ENCODE measurements at places on chromosomes 5 and 9. TPM values are rescaled to one million over a fixed set of nuclear protein-coding genes. Genes with fewer than 3 reads are reported as not detected.
A peak's percentile ranks its signal among the peaks of the same experiment; 100 is the strongest.

- H3K27me3 ChIP-seq, result no peaks in the 10 kb centered on the region
- peak overlapping the region; percentile 86 for H3K27ac ChIP-seq
Observed at GRCh38 chr9:121075251-121076036, 689 bp downstream of the CNTRL start.

GRCh38 chr5:178507151-178507932 is 82.9 kb downstream of the COL23A1 start:
- no peak overlapping the region for H3K4me3 ChIP-seq
- H3K27me3 ChIP-seq, result peaks cover 40% of the 10 kb centered on the region
- no peak overlapping the region for H3K27ac ChIP-seq
- no peaks in the 10 kb centered on the region for H3K4me1 ChIP-seq

GRCh38 chr5:150305557-150305956 is 2.9 kb upstream of the ARSI start:
- no peak for DNase-seq
- no peak overlapping the region for H3K4me3 ChIP-seq
- H3K27me3 ChIP-seq, result no peaks in the 10 kb centered on the region
- 0 out of 2 replicates have a peak, but pooled peaks cover 12% of the 10 kb centered on the region for H3K4me1 ChIP-seq
- H3K36me3 ChIP-seq, result no peaks in the 10 kb centered on the region

DNA sequence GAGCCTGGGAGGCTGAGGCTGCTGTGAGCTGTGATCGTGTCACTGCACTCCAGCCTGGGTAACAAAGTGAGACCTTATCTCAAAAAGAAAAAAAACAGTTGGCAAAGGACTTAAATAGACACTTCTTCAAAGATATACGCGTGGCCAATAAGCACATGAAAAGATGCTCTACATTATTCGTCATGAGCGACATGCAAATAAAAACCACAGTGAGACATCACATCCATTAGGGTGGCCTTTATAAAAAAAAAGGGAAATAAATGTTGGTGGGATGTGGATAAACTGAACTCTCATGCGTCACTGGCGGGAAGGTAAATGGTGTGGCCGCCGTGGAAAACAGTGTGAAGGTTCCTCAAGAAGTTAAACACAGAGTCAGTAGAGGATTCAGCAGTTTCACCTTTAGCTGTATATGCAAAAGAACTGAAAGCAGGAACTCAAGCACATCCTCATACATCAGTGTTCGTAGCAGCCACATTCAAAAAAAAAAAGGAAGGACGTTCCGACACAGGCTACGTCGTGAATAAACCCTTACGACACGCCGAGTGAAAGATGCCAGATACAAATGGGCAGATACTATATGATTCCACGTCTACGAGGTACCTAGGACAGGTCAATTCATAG is 24.5 kb upstream of the NRARP start:
- H3K36me3 ChIP-seq, result no peaks in the 10 kb centered on the region
- no peaks in the 10 kb centered on the region for H3K27me3 ChIP-seq
- H3K27ac ChIP-seq, result no peak overlapping the region
- no peak overlapping the region for H3K4me3 ChIP-seq
- H3K4me1 ChIP-seq, result no peaks in the 10 kb centered on the region

GRCh38 chr5:82734347-82734746 is 342.8 kb downstream of the TMEM167A start:
- no peaks in the 10 kb centered on the region for H3K36me3 ChIP-seq
- H3K27ac ChIP-seq, result no peak overlapping the region
- peaks cover 10% of the 10 kb centered on the region for H3K4me1 ChIP-seq
- DNase-seq, result no peak
- no peaks in the 10 kb centered on the region for H3K27me3 ChIP-seq
- H3K4me3 ChIP-seq, result no peak overlapping the region

DNA sequence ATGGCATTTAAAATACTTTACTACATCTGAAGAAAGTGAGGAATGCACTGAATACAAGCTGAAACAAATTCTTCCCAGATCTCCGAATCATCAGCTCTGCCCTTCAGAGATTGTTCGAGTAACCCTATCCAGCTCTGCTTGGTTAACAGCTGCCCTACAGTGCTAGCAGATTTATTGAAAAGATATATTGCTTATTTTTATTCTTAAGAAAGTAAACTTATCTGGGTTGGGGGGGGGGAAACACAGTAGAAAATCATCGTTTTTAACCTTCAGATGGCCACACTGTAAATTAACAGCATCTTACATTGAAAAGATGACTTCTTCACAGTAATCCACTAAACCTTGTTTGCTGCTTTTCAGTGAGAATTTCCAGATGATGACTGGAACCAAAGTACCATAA is 210.8 kb downstream of the NFIB start:
- H3K27ac ChIP-seq, result no peak overlapping the region
- peaks cover 7% of the 10 kb centered on the region for H3K4me1 ChIP-seq
- no peak overlapping the region for H3K4me3 ChIP-seq
- DNase-seq, result no peak
- H3K27me3 ChIP-seq, result no peaks in the 10 kb centered on the region
- H3K36me3 ChIP-seq, result no peaks in the 10 kb centered on the region

GRCh38 chr5:145292278-145292677 is 542.9 kb downstream of the PRELID2 start:
- DNase-seq, result no peak
- H3K27ac ChIP-seq, result no peak overlapping the region
- no peaks in the 10 kb centered on the region for H3K4me1 ChIP-seq

- H3K27ac ChIP-seq, result no peak overlapping the region
- no peak for DNase-seq
- H3K4me1 ChIP-seq, result no peaks in the 10 kb centered on the region
- H3K36me3 ChIP-seq, result no peaks in the 10 kb centered on the region
- no peaks in the 10 kb centered on the region for H3K27me3 ChIP-seq
- H3K4me3 ChIP-seq, result no peak overlapping the region
Observed at GRCh38 chr5:111385970-111386831, 126.1 kb downstream of the STARD4 start.

GRCh38 chr5:84478603-84479002 is 93.9 kb upstream of the EDIL3 start:
- H3K27ac ChIP-seq, result no peak overlapping the region
- H3K4me3 ChIP-seq, result no peak overlapping the region
- no peaks in the 10 kb centered on the region for H3K4me1 ChIP-seq
- H3K27me3 ChIP-seq, result no peaks in the 10 kb centered on the region
- H3K36me3 ChIP-seq, result peaks cover 7% of the 10 kb centered on the region

DNA sequence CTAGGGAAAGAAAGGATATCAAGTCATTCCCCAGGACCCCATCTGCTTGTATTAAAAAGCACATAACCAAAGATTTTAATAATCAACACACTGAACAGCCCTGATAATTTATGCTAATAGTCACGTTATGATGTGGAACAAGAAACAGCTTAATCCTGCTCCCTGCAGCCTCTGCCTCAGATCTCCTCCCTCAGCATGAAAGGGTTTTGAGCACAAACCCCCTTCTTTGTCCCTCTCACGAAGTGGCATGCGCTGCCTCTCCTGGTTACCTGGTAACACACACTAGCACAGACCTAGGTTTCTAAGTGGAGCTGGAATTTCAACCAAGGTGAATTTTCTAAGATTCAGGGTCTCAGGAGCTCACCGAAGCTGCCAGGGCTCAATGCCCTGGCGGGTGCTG is 5.1 kb downstream of the IGFBPL1 start:
- peaks cover 7% of the 10 kb centered on the region for H3K27me3 ChIP-seq
- H3K4me1 ChIP-seq, result no peaks in the 10 kb centered on the region
- DNase-seq, result no peak

- H3K27me3 ChIP-seq, result no peaks in the 10 kb centered on the region
- H3K4me3 ChIP-seq, result no peak overlapping the region
- no peaks in the 10 kb centered on the region for H3K4me1 ChIP-seq
- no peaks in the 10 kb centered on the region for H3K36me3 ChIP-seq
- H3K27ac ChIP-seq, result no peak overlapping the region
Observed at GRCh38 chr5:68708156-68708841, 385.5 kb upstream of the SLC30A5 start.

DNA sequence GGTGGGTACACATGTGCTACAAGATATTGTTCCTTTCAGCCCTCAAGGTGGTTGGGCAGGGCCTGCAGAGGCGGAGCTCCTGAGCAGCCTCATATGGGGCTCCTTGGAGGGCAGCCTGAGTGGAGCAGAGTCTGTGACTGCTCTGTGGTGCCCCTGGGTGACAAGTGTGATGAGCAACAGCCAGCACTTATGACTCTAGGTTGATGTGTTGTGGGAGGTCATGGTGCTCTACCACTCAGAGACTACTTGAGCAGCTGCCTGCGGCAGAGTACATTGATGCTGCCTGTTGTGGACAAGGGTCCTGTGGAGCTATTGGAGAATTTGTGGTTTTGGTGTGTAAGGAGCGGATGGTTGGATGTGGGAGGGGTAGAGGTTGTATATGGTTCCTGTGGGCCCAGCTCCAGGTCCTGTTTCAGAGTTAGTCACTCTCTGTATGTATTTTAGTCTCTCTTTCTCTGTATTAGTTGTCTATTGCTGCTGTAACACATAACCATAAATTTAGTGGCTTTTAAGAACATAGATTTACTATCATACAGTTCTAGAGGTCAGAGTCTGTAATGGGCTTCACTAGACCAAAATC is 141.3 kb downstream of the SREK1 start:
- no peaks in the 10 kb centered on the region for H3K4me1 ChIP-seq
- H3K27ac ChIP-seq, result no peak overlapping the region
- no peak for DNase-seq
- H3K4me3 ChIP-seq, result no peak overlapping the region
- H3K27me3 ChIP-seq, result no peaks in the 10 kb centered on the region

- no peaks in the 10 kb centered on the region for H3K36me3 ChIP-seq
- H3K27ac ChIP-seq, result no peak overlapping the region
- H3K27me3 ChIP-seq, result peaks cover 3% of the 10 kb centered on the region
- H3K4me1 ChIP-seq, result peaks cover 4% of the 10 kb centered on the region
- no peak for DNase-seq
Observed at GRCh38 chr5:154514331-154514730, 36.3 kb upstream of the HAND1 start.

DNA sequence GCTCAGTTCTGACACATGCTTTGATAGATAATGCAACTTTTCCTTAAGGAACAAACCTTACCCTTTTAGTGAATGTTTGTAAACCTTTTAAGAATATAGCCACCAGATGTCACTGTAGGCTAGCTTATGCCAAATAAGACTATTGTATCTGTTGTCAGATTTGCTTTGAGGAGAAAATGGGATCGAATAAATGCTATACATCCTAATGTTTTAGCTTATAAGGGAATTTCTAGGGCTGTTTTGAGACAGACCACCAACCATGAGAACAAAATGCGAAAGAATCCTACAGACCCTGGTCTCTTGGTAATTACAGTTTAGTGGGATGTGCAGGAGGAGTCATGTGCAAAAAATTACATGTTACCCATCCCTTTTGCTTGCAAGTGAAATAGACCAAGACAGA is 127.6 kb upstream of the NMUR2 start:
- no peak overlapping the region for H3K4me3 ChIP-seq
- peaks cover 18% of the 10 kb centered on the region for H3K27me3 ChIP-seq
- no peaks in the 10 kb centered on the region for H3K36me3 ChIP-seq
- no peaks in the 10 kb centered on the region for H3K4me1 ChIP-seq
- DNase-seq, result peak; percentile 75

DNA sequence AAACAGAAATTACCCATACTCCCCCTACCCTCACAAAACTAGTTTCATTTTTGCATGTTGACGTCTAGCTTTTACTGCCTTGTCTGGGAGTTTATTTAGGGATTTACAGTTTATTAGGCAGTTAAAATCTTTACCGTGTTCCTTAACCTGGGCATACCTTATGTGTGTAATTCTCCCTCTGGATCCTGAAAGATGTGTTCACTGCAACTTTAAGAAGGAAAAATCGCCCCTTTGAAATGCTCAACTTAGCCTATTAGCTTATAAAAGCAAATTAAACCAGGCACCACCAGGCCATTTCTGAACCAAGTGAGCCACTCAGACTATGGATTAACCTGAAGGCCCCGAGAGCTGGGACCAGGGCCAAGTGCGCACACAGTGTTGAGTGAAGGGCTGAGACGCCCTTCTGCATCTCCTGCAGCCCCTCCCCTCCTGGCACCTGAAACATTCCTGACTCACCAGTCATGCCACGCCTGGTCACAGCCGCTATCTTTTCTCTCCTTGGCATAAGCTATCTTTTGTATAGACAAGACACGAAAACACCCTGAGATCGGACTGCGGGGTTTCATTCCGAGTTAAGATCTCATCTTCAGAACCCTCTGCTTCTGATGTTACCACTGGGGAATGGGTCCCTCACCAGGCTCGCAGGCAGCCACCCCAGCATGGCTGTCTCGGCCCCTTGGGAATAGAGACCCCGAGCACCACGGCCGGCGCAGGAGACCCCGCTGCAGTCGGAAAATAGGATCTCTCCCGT is 111.9 kb downstream of the ROR2 start:
- peaks cover 15% of the 10 kb centered on the region for H3K4me1 ChIP-seq
- no peaks in the 10 kb centered on the region for H3K36me3 ChIP-seq
- peak overlapping the region; percentile 64 for H3K4me3 ChIP-seq
- H3K27me3 ChIP-seq, result no peaks in the 10 kb centered on the region
- peak overlapping the region; percentile 76 for H3K27ac ChIP-seq

GRCh38 chr5:23977997-23978396 is 470.6 kb downstream of the PRDM9 start:
- H3K27ac ChIP-seq, result no peak overlapping the region
- peaks cover 5% of the 10 kb centered on the region for H3K36me3 ChIP-seq

- no peaks in the 10 kb centered on the region for H3K36me3 ChIP-seq
- H3K4me3 ChIP-seq, result no peak overlapping the region
- no peak for DNase-seq
Observed at GRCh38 chr5:181054871-181055459, 14.9 kb downstream of the BTNL9 start.

- no peak overlapping the region for H3K4me3 ChIP-seq
- no peak for DNase-seq
- H3K4me1 ChIP-seq, result no peaks in the 10 kb centered on the region
- H3K36me3 ChIP-seq, result no peaks in the 10 kb centered on the region
Observed at GRCh38 chr9:108283696-108284095, 572.1 kb downstream of the ACTL7B start.

- H3K27ac ChIP-seq, result peak overlapping the region; percentile 90
- H3K4me3 ChIP-seq, result peak overlapping the region; percentile 30
- H3K36me3 ChIP-seq, result no peaks in the 10 kb centered on the region
- DNase-seq, result peak; percentile 74
- H3K4me1 ChIP-seq, result peaks cover 31% of the 10 kb centered on the region
Observed at GRCh38 chr9:15352306-15352705, 45.3 kb upstream of the TTC39B start.

SPATA6L gene
- total RNA-seq, result 1.4 TPM

SLC25A2 gene
- 0.40 TPM for total RNA-seq

DNAJA1 gene
- 109 TPM for total RNA-seq

BHMT2 gene
- not detected for total RNA-seq

PCDHA12 gene
- 8.2 TPM for total RNA-seq

CER1 gene
- total RNA-seq, result not detected

LCNL1 gene
- total RNA-seq, result not detected
